ENCODE measurements at places on chromosomes 6 and 20.
A peak's percentile ranks its signal among the peaks of the same experiment; 100 is the strongest.

DNA sequence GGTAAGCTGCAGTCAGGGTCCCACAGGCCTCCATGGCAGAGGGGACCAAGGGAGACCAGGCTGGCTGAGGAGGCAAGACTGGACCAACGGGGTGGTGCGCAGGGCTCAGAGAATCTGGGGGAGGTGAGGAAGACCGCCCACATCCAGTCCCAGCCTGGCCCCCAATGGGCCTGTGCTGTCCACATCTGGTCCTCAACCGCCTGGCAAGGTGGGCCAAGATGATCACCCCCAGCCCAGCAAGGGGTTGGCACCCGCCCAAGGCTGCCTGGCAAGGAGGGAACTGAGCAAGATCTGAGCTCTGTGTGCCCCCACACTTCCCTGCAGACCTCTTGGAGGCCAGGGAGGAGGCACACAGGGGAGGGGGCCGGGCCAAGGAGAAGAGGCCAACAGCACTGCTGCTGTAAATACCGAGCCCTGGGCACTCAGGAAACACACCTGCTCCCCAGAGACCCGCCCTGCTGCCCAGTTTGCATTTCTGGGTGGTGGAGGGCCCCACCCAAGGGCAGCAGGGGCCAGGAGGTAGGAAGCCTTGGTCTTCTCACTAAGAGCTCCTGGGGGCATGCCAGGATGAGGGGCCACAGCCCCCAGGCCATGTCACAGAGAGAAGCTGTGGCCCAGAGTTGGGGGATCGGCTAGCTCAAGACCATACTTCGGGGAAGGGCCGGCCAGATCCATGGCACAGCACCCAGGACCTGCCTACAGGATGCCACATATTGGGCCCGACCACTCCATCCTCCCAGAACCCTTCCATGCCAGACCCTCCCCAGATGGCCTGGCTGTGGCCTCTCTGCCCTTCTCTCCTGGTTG, 109.6 kb downstream of the ASXL1 start:
- DNase-seq, result no peak

GRCh38 chr6:99151634-99152346, 197.7 kb downstream of the FAXC start:
- DNase-seq, result no peak

- DNase-seq, result no peak
Observed at GRCh38 chr6:14310960-14311359, 193.4 kb downstream of the CD83 start.

DNA sequence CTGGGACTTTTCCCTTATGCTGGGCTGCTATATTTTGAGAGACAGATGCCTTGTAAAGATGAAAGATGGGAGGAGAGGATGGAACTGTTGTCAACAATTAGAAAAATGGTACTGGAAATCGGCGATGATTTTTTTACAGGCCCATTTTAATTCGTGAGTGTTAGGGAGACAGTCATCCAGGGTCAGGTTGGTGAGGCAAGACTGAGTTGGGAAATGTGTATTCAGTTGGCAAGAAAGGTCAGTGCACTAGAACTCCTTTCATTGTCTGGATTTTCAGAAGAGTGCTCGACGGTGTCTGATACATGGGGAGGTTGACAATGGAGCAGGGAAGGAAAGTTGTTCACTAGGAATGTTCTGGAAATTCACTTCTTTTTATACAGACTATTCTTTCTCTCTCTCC, 394.4 kb downstream of the QKI start:
- DNase-seq, result no peak

DNA sequence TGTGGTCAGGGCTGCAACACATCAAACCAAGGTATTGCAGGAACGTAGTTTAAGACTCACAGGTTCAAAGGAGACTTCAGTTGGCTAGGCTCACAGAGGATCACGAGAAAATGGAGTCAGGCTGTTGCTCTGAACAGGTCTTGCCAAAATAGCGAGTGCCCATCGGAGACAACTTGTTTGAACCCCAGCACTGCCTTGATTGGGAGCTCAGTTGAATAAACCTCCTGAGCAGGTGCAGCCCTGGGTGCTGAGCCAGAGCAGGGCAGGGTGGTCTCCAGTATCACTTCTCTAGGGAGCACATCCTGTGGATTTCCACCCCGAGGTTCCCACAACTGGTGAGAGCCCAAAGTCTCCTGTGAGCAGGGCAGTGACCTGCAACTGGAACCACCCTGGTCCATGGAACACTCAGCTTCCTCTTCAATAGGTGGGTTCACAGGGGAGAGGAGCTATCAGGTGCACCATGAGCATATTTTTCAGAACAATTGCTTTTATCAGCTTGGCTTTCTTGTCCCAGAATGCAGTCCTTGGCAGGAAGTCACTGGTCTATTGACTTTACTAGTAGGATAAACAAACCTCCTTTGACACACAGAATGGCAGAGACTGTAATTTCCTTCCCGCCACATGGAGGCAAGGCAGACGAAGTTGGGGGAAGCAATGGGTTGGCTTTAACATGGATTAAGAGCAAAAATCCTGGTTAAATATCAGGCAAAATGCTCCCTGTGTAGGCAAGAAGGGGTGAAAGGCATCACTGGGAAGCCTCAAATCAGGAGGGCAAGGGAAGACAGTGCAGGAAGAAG, 267.7 kb upstream of the FOXQ1 start:
- no peak for DNase-seq

- DNase-seq, result no peak
Observed at GRCh38 chr6:30938730-30939129, 2.0 kb upstream of the MUCL3 start.

GRCh38 chr20:15703171-15703911, 869.9 kb downstream of the KIF16B start:
- DNase-seq, result no peak

GRCh38 chr6:63671098-63671754, 35.6 kb downstream of the PHF3 start:
- DNase-seq, result no peak

GRCh38 chr6:6942831-6943230, 164.9 kb upstream of the RREB1 start:
- no peak for DNase-seq

DNA sequence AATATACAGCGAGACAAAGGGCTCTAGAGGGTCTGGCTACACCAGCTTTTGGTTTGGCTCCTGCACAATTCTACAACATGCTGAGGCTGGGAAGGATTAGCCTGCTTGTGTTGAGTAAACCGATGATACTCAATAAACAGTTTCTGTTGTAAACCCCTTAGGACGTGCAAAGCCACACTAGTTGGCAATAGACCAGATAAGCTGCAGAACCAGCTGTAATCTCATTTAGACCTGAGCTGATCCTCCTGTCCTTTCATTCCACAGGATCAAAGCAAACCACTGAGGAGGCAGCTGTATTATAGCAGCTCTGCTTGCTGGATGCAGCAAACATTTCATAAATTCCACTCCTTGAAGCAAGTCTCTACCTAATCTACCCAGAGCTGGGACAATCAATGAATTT, 79.7 kb downstream of the MMS22L start:
- DNase-seq, result no peak

DNA sequence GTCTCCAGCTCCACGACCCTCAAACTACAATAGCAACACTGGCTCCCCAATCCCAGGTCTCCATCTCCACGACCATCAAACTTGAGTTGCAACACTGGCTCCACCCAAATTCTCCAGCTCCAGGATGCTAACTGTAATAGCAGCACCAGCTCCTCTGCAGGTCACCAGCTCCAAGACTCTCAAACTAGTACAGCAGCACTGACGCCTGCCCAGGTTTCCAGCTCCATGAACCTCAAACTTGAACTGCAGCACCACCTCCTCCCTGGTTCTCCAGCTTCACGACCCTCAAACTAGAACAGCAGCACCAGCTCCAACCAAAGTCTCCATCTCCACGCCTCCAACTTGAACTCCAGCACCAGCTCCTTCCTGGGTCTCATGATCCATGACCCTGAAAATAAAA, 353.8 kb downstream of the PREX1 start:
- DNase-seq, result no peak

- peak; percentile 8 for DNase-seq
Observed at GRCh38 chr20:54598352-54598751, 123.0 kb downstream of the DOK5 start.

DNA sequence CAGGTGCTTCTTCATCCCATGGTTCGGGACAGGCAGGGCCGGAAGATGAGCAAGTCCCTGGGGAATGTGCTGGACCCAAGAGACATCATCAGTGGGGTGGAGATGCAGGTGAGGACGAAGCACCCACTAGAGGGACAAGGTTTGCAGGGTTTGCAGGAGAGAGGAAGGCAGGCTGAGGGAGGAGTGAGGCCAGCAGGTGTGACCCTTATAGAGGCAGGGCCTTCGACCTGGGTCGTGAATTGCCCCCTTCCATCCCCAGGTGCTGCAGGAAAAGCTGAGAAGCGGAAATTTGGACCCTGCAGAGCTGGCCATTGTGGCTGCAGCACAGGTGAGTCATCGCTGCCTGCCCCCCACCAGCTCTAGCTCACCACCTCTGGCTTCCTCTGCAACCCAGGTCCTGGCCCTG, 8.4 kb downstream of the VARS2 start:
- DNase-seq, result no peak

GRCh38 chr20:35320396-35321126, 28.3 kb upstream of the FAM83C start:
- DNase-seq, result no peak

DNA sequence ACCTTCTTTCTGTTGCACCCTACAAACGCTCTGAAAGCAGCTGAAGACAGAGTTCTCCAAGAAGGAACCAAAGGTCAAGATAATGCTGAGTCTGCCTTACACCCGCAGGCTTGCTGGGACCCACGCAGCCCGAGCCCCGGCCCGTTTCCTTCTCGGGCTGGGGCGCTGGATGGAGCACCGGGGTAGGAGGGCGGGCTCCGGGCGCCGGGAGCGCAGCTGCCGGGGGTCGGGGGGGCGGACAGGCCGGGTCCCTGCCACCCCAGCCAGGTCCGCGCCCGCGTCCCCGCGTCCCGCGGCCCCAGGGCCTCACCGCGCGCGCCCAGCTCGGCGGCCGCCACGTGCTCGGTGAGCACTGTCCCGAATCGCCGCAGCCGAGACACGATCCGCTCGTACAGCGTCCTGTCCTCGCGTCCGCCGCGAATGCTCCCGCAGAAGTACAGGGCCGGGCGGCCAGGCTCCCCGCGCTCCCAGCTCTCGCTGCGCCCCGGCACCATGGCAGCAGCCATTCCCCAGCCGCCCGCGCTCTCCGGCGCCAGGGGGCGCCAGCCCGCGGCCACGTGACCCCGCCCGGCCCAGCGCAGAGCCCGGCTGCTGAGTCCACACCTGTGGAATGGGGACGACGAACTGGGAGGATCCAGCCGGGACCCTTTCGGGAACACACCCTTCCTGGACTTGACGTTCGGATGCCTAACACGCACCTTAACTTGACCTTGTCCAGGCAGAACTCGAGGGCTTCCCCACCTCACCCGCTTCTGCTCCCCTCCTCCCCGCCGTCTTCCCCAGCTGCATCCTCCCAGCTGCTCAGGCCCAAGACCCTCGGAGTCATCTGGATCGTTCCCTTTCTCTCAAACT, at the start of gene DNPH1:
DNPH1 (minus strand) TSS at position 531 of the 852 bp plus-strand sequence; CDS start at position 506, 25 bp downstream.
- DNase-seq, result peak; percentile 13

DNA sequence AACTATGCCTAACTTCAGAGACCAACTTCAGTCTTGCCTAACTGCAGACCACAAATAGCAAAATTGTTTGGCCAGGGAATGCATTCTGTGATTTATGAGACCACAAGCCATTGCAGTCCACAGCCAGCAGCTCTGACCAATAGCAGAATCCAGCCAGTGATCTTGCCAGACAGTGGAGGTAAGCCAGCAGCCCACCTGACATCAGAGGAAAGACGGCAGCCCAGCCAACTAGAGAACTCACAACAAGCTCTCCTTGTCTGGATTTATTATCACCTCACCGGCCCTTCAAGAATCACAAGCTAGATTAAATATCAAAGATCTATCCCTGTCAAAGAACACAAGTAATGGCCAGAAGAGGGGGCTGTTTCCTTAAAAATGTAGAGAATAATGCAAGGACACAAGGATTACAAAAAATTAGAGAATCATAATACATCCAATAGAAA, 66.5 kb upstream of the SLC35F1 start:
- no peak for DNase-seq

DNA sequence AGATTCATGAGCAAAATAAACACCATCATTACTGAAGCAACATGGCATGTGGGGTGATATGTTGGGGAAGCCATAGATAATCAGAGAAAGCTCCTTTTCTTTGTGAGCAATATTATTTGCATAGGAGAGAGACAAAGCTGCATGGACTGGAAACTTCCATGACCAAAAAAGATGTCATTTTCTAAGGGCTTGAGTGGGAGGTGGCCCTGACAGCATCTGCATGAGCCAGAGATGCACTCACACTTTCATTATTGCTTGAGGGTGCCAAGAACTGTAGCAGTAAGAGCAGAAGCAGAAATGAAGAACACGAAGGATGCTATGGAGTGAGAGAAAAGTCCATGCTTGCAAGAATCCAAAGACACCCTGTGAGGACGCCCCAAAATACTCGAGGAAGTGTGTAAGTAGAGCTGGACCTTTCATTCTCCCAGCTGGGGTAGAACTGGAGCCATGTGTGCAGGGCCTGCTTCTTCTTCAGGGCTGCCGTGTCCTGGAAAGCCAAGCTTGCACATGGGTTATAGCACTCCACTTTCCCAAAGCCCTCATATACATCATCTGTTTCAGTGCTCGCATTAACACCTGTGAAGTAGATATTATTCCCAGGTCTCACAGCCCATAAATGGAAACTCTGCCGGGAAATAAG, 851.2 kb downstream of the DHX35 start:
- DNase-seq, result no peak

DNA sequence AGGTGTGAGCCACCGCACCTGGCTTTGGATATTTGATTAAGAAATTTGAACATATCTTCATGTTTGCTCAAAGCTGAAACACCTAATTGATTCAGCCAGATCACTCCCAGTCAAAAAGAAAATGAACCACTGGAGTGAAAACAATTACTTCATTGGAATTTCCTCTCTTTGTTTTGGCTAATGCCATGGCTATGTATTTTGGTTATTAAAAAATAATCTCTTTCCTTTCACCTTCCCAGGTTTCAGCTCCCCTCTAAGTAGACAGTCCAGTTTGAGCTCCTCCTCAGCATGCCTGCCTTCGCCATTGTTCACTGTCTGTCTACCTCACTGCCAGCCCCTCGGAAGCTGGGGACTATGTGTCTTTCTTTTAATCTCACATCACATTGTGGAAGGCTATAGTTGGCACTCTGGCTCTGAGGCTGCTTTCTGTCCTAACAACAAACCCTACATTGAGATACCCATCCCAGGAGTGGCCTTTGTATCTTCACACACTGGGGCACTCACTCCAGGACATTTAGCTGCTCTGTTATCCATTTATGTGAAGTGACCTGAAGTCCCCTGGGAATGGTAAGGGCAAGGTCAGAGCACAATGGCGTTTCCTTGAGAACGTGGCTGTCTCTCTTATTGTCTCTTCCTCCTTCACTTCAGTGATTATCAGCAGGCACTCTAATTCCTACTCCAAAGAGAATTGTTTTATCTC, 764.0 kb upstream of the CITED2 start:
- no peak for DNase-seq

- no peak for DNase-seq
Observed at GRCh38 chr6:43150051-43150751, 20.9 kb upstream of the SRF start.

- DNase-seq, result no peak
Observed at GRCh38 chr20:58026361-58026760, 202.1 kb downstream of the ANKRD60 start.

GRCh38 chr20:19328676-19329075, 116.2 kb downstream of the SLC24A3 start:
- no peak for DNase-seq

- no peak for DNase-seq
Observed at GRCh38 chr6:5697508-5697907, 309.2 kb downstream of the NRN1 start.
